ENCODE measurements at places on chromosomes 3 and 15.

DNA sequence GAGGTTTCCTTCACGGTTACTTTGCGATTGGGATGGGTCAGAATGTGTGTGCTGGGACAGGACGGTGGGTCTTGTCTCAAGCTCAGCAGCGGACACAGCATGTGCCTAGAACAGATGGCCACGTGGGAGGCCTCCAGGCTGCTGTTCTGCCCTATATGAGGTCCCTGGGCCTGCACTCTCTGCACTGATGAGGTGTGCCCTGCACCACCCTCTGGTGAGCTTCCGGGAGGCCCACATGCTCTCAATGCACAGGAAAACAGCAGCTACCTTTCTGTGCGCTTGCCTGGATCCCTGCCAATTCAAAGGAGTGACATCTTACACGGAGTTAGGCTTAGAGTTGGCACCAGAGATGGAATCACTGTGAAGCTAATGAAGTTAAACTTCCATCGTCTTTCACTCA, 59.8 kb downstream of the BOC start:
- DNase-seq, result no peak

GRCh38 chr3:133448478-133449122, 48.7 kb downstream of the BFSP2 start:
- DNase-seq, result no peak

- DNase-seq, result no peak
Observed at GRCh38 chr3:151085227-151085888, at the start of gene MED12L. Gene MED12L (plus strand): TSS chr3:151085664. CDS start chr3:151086927, 1,263 bp downstream.

GRCh38 chr3:150995510-150995909, 23.0 kb upstream of the CLRN1 start:
- no peak for DNase-seq

GRCh38 chr3:151307131-151307530, 9.5 kb downstream of the GPR87 start:
- no peak for DNase-seq

DNA sequence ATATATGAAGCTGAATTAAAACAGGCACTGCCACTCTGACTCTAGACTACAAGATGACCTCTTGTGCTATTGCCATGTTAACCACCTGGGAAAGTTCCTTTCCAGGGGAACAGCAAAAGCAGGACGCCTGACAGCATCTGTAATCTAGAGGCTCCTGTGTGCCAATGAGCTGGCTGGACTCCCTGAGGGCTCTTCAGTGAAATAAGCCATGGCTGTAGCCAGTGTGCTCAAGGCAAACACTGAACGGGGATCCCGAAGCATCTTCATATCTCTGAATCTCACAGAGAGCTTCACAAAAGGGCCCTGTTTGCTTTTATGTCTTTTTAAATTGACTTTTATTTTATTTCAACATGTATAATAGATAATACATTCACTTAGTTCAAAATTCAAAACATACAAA, 57.2 kb downstream of the BFSP2 start:
- no peak for DNase-seq

- DNase-seq, result no peak
Observed at GRCh38 chr15:45431511-45431910, 53.2 kb upstream of the GATM start.

GRCh38 chr3:135807879-135808278, 157.6 kb upstream of the PPP2R3A start:
- no peak for DNase-seq

DNA sequence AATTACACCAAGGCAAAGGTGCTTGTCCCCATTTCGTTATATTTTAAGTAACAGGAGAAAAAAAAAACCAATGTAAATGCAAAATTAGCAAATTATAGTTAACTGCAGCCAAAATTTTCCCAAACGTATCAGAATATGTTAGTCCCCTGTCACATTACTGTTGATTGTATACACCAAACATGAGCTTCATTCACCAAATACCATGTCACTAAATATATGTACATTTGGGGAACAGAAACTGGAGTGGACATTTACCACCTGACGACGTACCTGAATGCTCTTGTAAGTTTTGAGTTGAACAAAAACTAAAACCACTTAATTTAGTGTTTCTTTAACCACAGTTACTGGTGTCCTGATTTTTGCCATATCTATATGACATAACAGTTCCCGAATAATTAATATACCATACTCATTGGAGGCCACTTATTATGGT, 3.3 kb upstream of the FOXP1 start:
- no peak for DNase-seq

DNA sequence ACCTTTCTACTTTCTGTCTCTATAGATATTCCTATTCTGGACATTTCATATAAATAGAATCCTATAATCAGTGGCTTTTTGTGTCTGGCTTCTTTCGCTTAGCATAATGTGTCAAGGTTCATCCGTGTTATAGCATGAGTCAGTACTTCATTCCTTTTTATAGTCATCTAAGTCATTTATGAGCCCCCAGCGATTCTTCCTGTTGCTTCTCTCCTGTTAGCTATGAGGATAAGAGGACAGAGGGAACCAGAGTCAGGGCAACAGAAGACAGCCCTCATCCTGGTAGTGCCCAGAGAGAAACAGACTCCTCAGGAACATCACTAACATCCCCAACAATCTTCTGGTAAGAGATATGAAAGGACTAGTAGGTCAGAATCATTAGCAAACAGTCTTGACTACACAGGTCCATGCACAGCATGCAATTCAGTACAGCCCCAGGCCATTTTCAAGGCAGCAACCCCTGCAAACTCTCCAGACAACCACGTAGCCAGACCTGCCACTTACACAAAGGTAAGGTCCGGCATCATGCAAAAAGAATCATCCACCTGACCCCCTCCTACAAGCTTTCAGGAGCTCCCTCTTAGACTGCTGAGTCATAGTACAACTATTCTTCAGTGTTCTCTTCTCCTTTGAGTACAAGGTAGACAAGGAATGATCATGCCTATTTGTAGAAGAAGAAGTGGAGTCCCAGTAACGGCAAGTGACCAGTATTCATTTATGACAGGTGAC, 91.5 kb downstream of the MYLK start:
- DNase-seq, result no peak

DNA sequence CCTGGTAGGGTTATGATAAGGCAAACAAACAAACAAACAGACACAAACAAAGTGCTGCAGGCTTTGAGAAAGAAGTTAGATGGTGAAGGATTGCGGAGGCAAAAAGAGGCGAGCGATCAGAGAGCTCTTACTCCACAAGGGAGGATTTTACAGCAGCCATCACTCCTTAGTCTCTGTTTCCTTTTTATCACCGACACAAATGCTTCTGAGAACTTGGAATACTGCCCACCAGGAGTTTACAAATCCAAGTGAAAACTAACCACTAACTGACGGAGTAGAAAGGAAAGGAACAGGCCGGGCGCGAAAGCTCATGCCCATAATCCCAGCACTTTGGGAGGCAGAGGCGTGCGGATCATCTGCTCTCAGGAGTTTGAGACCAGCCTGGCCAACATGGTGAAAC, 35.6 kb upstream of the GPR160 start:
- DNase-seq, result no peak

GRCh38 chr3:176953106-176954060, 243.9 kb downstream of the TBL1XR1 start:
- DNase-seq, result no peak

DNA sequence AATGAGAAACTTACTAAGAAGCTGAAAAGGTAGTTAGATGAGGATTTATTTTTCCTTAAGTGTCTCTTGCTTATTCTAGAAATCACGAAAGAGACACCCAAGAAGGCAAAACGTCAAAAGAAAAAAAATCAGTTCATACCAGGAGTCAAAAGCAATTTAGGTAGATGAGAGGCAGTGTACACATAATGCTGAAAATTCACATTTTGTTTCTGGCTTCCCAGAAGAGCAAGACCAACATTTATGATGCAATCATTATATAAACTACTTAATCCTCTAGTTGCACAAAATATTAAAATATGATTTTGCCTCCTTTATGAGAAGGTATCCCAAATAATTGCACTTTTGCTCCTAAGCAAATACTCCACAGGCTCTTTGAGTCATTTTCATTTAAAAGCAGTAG, 228.0 kb downstream of the FMN1 start:
- no peak for DNase-seq

DNA sequence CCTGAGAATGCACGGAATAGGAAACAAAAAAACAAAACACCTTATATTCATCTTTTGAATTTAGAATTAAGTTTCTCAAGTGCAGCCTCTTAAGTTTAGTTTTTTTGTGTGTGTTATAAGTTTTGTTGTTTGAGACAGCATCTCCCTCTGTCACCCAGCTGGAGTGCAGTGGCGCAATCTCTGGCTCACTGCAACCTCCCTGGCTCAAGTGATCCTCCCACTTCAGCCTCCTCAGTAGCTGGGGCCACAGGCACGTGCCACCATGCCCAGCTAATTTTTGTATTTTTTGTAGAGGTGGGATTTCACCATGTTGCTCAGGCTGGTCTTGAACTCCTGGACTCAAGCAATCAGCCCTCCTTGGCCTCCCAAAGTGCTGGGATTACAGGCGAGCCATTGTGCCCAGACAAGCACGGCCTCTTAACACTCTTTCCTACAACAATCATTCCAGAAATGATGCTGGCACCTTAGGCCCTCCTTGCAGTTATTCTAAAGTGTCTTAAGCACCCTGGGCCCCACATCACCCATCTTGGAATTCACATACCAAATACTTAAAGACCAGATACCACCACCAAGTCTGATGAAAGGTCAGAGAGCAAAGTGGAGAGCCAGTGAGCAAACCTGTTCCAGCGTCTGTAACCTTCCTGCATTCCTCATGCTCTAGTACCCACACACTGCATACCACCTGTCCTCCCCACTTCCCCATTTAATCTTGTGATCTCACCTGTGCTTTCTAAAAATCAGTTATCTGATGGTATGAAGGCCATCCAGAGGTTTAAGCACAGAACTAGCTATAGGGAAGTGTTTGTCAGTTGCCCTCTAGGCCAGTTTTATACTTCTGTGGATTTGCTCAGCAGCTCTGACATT, 6.9 kb upstream of the SPG11 start:
- DNase-seq, result no peak

DNA sequence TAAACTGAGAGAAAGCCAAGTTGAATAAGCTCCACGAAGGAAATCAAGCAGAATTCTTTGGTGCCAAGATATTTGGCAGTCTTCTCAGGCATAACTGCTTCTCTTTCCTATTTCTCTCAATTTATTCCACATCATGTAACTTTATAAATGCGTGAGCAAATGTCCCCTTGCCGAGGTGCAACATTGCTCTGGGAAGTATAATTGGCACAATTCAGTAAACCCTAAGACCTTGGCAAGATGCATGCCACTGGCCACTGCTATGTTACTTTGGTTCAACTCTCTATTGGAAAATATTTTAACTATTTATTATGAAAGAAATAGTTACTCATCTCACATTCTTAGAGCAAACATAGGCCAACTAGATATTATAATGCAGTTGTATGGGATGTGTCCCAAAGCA, 170.2 kb downstream of the SUCNR1 start:
- DNase-seq, result no peak

GRCh38 chr15:40006646-40007045, 32.3 kb downstream of the SRP14 start:
- no peak for DNase-seq
